Activated CD8-positive, alpha-beta memory T cell treated with anti-CD3 and anti-CD28 coated beads for 36 hours (primary cell): ENCODE measurements at places on chromosomes 7 and 10. TPM values are rescaled to one million over a fixed set of nuclear protein-coding genes. Genes with fewer than 3 reads are reported as not detected.

SYT15B gene
- total RNA-seq: 0.06 TPM

GNAT3 gene
- not detected for total RNA-seq

MRPL43 gene
- 56.8 TPM for total RNA-seq

EBLN1 gene
- total RNA-seq: not detected

GDF2 gene
- not detected for total RNA-seq

CALHM3 gene
- 0.10 TPM for total RNA-seq

ELOVL3 gene
- not detected for total RNA-seq

ASB4 gene
- not detected for total RNA-seq

ZWINT gene
- 119 TPM for total RNA-seq

STOX1 gene
- 0.34 TPM for total RNA-seq

CHN2 gene
- 4.8 TPM for total RNA-seq

PRKAR2B gene
- total RNA-seq: 1.2 TPM

GIMAP2 gene
- total RNA-seq: 32.1 TPM

NME8 gene
- not detected for total RNA-seq

OR9A2 gene
- not detected for total RNA-seq

SH2D4B gene
- 0.21 TPM for total RNA-seq
